CD4-positive, alpha-beta T cell treated with Interleukin-21 for 1 hour (primary cell): ENCODE measurements at places on chromosomes 16 and 17.

DNA sequence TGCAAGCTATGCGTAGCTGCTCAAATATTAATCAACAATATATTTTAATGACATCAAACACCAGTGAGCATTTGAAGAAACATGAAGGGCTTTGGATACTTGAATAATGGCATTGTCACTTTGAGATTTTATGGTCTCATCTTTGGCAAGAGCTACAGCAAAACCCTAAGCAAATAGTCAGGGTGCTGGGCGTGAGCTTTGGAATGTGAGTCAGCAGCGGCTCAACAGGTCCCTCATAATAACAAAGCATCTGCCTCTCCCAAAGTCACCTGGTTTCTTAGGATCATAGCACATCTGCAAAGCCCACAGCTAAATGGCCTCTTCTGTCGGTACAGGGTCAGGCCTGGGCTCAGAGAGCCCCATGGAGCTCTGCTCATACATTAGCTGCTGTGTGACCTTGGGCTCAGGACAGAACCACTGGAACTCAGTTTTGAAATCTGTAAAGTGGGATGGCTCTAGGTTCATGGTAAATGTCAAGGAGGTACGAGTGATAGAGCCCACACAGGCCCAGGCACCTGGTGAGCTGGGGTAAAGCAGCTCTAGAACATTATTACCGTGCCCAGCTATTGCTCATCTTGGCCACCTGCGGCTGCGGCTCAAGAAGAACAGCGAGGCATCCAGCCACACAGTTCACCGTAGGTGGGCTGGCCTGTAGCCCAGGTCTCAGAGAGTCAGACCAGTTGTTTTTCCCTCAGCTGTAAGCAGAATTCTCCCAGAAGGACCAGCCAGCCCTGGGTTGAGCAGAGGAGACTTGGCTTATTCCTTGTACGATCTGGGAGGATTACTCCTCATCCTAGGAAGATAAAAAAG lies 544.5 kb upstream of the CDH11 start:
- DNase-seq = no peak

DNA sequence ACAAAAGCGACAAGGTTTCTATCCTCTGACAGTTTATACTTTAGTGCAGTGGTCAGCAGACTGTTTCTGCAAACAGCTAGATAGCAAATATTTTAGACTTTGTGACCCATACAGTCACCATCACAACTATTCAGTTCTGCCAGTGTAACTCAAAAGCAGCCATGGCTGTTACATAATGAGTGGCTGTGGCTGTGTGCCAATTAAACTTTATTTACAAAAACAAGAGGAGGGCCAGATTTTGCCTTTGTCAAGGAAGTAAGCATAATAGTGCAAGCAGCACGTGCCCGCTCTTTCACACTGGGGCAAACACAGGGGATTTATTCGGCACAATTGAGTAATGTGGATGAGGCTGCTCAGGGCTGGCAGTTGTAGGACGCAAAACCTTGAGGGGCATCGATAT lies 551.5 kb downstream of the MAF start:
- no peak for DNase-seq

- DNase-seq = no peak
Measured at GRCh38 chr16:86346034-86346433, 164.3 kb upstream of the FOXF1 start.

- DNase-seq = no peak
Measured at GRCh38 chr16:86286991-86287663, 223.2 kb upstream of the FOXF1 start.

- no peak for DNase-seq
Measured at GRCh38 chr17:69733171-69734012, 318.9 kb downstream of the MAP2K6 start.

GRCh38 chr17:27538156-27538955 lies 82.1 kb downstream of the KSR1 start:
- DNase-seq = no peak

- no peak for DNase-seq
Measured at GRCh38 chr17:12977008-12977751, 40.6 kb downstream of the ELAC2 start.

GRCh38 chr17:68910251-68910705 lies 44.9 kb downstream of the ABCA8 start:
- DNase-seq = no peak

DNA sequence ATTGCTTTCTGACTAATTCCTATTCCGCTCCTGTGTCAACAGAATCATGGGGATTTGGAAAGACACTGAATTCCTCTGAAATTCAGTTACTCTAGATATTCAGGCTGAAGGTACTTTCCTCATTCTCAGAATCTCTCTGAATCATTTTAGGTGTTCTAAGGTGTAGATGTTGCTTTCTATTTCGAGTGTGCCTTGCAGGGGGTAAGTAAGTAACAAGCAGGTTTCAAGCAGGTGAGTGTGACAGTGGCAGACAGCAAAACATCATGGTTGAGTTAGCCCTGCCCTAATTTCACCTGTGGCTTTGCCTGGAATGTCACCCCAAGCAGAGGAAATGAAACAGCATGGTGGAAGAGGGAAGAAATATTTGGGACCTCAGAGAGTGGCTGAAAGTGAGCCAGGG lies 75.1 kb downstream of the SHISA9 start:
- no peak for DNase-seq

DNA sequence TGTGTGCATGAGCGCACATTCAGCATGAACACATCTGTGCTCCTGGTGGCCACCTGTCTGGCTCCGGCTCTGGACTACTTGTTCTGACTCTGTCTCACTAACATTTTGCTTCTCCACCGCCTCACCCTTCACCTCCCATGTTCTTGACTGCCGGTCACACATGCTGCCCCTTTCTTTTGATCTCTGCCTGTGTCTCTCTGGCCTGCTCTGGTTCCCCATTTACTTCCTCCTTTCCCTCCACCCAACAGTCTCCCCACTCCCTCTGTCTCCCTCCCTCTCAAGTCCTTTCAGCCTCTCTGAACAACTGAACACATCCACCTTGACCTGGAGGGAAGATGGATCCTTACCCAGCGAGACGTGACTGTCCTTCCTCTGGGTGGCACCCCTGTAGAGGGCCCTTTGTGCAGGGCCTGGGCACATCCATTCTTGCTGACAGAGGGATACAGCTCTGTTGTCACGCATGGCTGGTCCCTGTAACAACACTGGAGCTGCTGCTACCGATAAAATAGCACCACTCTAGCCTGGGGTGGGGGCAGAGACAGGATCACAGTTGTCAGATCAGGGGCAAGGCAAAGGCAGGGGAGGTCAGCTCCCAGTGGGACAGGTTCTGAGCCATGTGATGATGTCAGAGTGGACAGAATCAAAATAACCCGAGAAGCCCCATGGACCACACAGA lies 11.0 kb downstream of the ZSCAN32 start:
- no peak for DNase-seq

DNA sequence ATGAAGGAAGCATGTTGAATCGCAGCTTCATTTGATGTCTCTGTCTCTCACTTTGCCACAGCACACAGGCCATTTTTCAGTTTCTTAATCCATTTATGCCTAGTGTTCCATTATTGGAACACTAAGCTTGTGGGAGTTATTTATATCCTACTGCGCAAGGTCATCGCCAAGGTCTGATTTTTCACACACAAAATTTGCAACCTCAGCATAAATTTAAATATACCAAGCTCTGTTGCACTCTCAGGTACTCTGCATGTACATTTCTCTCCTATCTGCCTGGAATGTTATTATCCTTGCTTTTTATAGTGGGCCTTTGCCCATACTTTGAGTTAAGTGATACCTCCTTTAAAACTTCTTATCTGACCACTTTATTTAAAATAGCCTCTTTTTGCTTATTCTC lies 519.2 kb upstream of the TOM1L1 start:
- no peak for DNase-seq

GRCh38 chr17:70912716-70913485 lies 743.6 kb downstream of the KCNJ2 start:
- no peak for DNase-seq

DNA sequence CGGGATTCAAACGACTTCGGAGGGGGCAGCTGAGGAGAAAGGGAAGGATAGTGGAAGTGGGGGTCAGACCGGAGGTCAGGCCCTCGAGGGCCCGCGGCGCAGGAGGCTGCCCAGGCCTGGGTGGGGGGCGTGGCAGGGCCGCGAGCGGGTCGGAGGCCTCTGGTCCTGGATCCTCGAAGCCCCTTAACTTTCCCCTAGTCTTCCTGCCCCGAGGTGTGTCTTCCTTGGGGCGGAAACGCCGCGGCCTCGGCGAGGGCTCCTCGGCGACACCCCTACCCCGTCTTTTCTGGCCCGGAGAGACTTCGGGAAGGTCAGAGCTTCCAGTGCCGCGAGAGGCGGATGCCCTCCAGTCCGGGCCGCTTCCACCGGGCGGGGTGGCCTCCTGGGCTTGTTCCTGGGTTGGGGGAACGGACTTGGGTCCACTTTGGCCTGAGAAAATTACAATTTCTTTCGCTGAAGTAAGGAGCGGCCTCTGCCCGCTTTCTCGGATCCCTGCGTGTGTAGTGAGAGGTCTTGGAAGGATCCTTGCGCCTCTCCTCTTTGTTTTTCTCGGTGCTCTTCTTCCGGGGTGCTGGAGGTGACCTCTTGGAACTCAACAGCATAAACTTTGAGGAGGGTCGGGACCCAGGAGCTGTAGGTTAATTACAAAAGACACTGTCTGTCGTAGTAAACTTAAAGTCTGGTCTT lies 491 bp downstream of the IST1 start:
- DNase-seq = peak; percentile 25

GRCh38 chr16:81549547-81550431 lies 105.2 kb downstream of the CMIP start:
- DNase-seq = no peak

- DNase-seq = no peak
Measured at GRCh38 chr16:4443271-4443670, 17.6 kb downstream of the DNAJA3 start.

DNA sequence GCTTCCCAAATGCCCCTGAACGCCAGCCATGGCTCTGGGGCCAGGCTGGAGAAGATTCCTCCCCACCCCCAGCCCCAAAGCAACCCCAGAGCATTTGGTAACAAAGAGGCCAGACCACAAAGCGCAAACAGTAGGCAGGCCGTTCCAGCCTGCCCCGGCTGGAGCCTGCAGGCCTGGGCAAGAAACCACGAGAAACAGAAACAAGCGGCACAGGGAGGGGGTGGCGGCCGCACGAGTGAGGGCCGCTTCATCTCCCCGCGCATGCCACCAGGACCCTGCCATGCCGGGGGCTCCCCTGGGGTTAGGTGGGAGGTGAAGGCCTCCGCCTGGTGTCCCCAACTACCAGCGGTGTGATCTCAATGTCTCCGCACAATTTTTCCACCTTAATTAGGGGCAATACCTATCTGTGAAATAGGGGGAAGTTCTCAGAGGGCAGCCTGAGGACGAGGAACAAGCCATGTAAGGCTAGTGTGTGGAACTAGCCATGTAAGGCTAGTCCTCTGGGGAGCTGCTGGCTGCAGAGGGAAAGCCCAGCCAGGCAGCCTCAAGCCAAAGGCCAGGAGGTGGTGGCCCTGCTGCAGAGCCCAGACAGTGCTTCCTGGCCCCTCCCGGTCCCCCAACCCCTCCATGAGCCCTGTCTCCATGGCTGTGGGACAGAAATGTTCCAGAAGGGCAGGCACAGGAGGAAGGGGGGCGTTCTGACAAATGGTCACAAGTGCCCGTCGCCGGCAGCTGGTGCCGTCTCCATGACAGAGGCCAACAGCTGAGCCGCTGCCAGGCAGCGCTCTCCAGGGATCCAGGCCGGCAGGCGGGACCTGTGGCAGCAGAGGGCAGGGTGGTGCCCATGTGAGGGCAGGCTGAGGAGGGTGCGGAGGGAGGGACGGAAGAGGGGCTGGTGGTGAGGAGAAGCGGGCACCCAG lies 14.5 kb upstream of the MTSS2 start:
- no peak for DNase-seq

DNA sequence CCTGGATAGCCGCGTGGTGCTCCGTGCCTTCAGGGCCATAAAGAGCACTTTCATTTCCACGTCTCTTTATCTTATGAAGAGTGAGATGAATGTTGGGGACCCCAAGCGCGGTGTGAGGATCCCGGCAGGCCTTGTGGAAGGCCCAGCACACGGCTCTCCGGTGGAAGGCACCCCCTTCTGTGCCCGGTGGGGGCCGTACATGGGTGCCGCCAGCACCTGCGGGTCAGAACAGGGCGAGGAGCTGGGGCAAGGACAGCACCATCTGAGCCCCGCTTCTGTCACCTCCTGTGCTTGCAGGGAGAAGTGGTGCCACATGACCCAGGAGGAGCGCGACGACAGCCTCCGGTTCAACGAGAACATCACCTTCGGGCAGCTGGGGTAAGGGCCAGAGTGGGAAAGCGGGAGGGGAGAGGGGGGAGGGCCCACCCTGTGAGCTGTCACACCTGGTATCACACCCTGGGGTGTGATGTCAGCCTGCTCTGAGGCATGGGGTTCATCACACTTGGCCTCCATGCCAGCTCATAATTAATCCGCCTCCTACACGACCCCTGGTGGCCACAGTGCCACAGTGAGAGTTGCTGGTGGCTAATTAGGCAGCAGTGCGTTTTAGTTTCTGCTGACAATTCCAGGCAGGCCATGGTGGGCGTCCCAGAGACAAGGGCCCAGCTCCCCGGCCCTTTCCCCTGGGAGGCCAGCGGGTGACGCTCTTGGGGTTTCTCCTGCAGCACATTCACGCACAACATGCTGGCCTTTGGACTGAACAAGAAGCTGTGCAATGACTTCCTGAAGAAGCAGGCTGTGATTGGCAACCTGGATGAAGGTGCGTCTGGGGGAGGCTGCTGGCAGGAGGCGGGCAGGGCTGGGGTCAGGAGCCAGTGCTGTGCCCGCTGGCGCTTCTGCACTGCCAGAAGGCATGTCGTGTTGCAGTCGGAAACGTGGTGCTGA lies 25.7 kb downstream of the CIBAR2 start:
- peak; percentile 80 for DNase-seq

- DNase-seq = no peak
Measured at GRCh38 chr17:77640252-77640651, 318.3 kb upstream of the TNRC6C start.

DNA sequence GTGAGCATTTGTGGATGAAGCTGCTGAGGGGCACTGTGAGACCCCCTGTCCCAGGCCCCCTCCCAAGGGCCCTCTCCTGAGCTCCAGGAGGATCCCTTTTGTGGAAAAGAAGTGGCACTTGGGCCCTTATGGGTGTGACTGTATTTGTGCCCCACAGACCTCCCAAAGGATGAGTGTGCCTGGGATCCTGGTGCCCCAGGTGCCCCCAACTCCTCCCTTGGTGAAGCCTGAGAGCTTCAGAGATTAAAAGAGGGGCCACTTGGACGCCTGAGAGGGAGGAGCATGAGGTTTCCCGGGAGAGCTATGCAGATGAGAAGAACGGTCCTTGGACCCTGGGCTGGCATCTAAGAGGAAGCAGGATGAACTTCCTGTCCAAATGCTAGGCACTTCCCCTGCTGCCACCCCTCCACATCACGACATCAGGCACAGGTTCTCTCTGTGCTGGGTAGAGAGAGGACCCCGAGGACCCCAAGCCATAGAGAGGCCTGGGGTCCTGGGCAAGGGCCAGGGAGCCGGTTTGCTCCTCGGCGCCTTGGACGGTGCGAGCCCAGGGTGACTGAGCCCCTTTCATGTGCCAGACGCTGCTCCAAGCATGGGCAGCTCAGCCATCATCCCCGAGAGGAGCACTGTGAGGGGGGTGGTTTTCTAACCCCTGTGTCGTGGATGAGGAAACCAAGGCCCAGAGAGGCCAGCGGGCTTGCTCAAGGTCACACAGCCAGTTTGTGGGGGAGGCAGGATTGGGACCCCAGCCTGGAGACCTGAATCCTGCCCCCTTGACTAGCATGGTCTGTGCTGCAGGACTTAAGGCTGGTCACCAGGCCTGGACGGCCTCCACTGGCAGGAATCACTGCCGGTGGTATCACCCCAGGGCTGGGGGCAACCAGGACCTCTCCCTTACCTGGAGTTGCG lies 5.6 kb upstream of the ADAM11 start:
- no peak for DNase-seq
